PC-9 (cell line): ENCODE measurements at places on chromosomes 7 and 10. TPM values are rescaled to one million over a fixed set of nuclear protein-coding genes. Genes with fewer than 3 reads are reported as not detected.

GRCh38 chr10:88147000-88147798 is 283.8 kb downstream of the PTEN start:
- no peaks in the 10 kb centered on the region for H3K27me3 ChIP-seq
- H3K36me3 ChIP-seq = no peaks in the 10 kb centered on the region
- DNase-seq = no peak
- no peak overlapping the region for H3K27ac ChIP-seq
- H3K4me3 ChIP-seq = no peak overlapping the region

ANXA8L1 gene
- total RNA-seq = 185 and 247 TPM in 2 replicates

DNA sequence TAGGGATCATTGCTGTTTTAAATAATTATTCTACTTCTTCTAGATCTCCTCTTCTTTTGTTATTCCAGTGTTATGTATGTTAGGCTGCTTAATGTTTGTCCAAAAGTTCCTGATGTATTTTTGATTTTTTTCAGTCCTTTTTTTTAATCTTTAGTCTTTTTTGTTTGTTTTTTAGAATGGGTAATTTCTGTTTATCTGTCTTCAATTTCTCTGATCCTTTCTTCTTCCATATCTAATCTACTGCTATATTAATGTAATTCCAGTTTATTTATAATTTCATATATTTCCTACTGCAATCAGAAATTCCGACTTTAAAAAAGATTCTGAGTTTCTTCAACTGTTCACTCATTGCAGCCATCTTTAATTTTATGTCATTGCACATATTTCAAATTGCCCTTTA is 452.8 kb upstream of the POT1 start:
- H3K27me3 ChIP-seq = no peaks in the 10 kb centered on the region
- H3K36me3 ChIP-seq = no peaks in the 10 kb centered on the region
- no peak overlapping the region for H3K4me3 ChIP-seq
- no peaks in the 10 kb centered on the region for H3K4me1 ChIP-seq

DNA sequence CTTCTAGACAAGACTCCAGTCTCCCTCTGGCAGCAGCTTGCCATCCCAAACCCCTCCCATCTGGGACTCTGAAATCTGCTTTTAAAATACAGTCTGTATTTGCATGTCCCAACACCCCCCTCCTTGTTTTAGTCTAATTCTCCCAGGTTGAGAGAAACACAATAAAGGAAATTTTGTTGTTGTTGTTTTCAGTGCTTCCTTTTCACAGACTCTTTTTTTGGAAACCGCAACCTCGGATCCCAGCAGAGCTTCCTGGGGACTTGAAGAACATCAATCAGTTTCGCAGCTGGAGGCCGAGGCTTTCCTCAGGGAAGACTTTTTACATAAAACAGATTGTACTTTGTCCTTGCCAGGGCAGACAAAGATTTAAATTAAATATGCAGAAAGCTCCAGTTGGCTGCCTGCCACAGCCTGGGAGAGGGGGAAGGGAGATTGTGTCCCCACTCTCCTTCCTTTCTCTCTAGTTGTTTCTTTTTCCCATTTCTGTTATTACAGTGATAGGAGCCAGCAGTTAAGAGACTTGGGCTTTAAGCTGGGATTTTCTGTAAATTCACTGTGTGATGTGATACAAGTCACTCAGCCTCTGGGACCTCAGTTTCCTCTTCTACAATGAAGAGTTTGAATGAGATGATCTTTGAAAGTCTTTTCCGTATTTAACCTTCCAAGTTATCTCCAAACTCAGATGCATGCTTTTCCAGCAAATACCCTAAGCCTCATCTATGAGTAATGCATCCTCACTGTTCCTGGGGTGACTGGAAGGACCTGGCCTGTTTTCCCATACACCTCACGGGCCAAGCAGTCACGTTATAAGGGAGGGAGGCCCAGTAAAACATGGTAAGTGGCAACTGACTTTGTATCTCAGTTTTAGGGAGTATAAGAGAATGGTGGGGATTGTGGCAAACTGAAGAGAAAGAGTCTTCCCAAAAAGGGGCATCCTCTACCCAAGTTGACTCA is 192.3 kb downstream of the REEP3 start:
- no peaks in the 10 kb centered on the region for H3K27me3 ChIP-seq
- H3K36me3 ChIP-seq = no peaks in the 10 kb centered on the region
- no peak overlapping the region for H3K27ac ChIP-seq
- H3K4me1 ChIP-seq = peaks cover 32% of the 10 kb centered on the region

- peak overlapping the region; percentile 12; the same call in 1 of the 2 replicates for H3K27ac ChIP-seq
- no peaks in the 10 kb centered on the region for H3K27me3 ChIP-seq
- peak; percentile 58 for DNase-seq
- H3K4me1 ChIP-seq = peaks cover 83% of the 10 kb centered on the region
- no peaks in the 10 kb centered on the region for H3K36me3 ChIP-seq
Observed at GRCh38 chr10:50576245-50576815, 47.4 kb downstream of the SGMS1 start.

- H3K27me3 ChIP-seq = no peaks in the 10 kb centered on the region
- H3K4me3 ChIP-seq = no peak overlapping the region
- H3K4me1 ChIP-seq = no peaks in the 10 kb centered on the region
- no peak overlapping the region for H3K27ac ChIP-seq
- no peak for DNase-seq
Observed at GRCh38 chr7:103369432-103369831, 22.0 kb downstream of the PSMC2 start.

ZPBP gene
- total RNA-seq = not detected in 2 replicates

- no peaks in the 10 kb centered on the region for H3K36me3 ChIP-seq
- no peaks in the 10 kb centered on the region for H3K4me1 ChIP-seq
- no peak overlapping the region for H3K4me3 ChIP-seq
- no peak for DNase-seq
- peaks cover 67% of the 10 kb centered on the region for H3K27me3 ChIP-seq
- no peak overlapping the region for H3K27ac ChIP-seq
Observed at GRCh38 chr10:131226446-131227162, 84.9 kb downstream of the TCERG1L start.

- no peak overlapping the region for H3K27ac ChIP-seq
- H3K27me3 ChIP-seq = no peaks in the 10 kb centered on the region
- no peaks in the 10 kb centered on the region for H3K36me3 ChIP-seq
- no peak for DNase-seq
Observed at GRCh38 chr7:44433255-44434022, 57.0 kb downstream of the NUDCD3 start.

HTR7 gene
- total RNA-seq = 0.52 and 0.55 TPM in 2 replicates

- H3K27ac ChIP-seq = peak overlapping the region; percentile 98
- no peaks in the 10 kb centered on the region; the same call in 1 of the 2 replicates for H3K36me3 ChIP-seq
- peaks cover 68% of the 10 kb centered on the region for H3K4me1 ChIP-seq
- H3K27me3 ChIP-seq = no peaks in the 10 kb centered on the region
- no peak for DNase-seq
Observed at GRCh38 chr7:100546926-100547800, 8.2 kb downstream of the AGFG2 start.

DNA sequence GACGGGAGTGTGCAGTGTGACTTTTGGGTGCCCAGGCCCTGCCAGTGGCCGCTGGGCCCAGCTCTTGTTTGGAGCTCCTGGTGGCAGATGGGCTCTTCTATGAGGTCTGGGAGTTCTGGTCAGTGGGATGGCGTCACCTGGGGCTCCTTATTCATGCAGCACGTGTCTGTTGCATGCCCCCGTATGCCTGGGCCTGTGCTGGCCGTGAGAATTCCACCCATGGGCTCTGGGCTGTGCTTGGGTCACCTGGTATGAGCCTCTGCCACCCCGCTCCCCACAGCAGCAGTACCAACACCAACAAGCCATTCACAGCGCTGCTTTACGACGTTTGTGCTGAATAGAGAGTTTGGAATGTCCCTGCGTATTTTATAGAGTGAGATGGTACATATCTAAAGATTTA is 27.1 kb downstream of the INPP5A start:
- H3K27me3 ChIP-seq = no peaks in the 10 kb centered on the region
- no peaks in the 10 kb centered on the region for H3K4me1 ChIP-seq
- no peak for DNase-seq
- no peak overlapping the region for H3K4me3 ChIP-seq
- H3K36me3 ChIP-seq = no peaks in the 10 kb centered on the region

- H3K27ac ChIP-seq = no peak overlapping the region
- no peaks in the 10 kb centered on the region for H3K36me3 ChIP-seq
- H3K4me3 ChIP-seq = no peak overlapping the region
- no peaks in the 10 kb centered on the region for H3K4me1 ChIP-seq
- peaks cover 9% of the 10 kb centered on the region for H3K27me3 ChIP-seq
Observed at GRCh38 chr10:36345175-36345533, 703.1 kb upstream of the FZD8 start.

SCD gene
- 220 and 518 TPM in 2 replicates for total RNA-seq

DNA sequence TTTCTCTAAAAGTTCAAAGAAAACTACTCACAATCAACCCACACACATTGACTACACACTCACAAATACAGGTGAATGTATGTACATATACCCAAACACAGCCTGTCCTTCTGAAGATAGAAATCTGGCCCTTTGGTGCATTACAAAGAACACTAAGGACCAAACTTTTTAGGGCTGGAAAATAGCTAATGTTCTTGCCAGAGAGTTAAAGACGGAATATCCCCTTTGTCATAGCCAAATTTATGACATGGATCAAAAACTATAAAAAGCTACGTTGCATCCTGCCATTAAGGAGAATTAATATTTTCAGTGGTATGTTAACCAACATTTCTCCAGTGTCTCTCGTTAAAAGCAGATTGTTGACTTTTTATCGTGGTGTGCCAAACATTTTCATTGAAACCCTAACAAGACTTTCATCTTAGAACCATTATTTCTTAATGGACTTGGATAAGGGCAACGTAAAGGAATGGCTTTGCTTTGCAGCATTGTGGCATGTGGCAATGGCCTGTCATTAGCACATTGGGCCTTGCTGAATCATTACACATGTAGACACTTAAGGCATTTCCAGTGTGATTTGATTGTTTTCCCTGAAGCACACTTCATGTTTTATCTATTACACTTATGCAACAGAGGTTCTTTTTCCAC is 150.9 kb upstream of the MEOX2 start:
- H3K27me3 ChIP-seq = no peaks in the 10 kb centered on the region
- H3K4me3 ChIP-seq = no peak overlapping the region
- H3K4me1 ChIP-seq = no peaks in the 10 kb centered on the region
- H3K27ac ChIP-seq = no peak overlapping the region
- DNase-seq = no peak

- H3K4me3 ChIP-seq = no peak overlapping the region
- H3K4me1 ChIP-seq = peaks cover 25% of the 10 kb centered on the region
- H3K27ac ChIP-seq = no peak overlapping the region
- no peaks in the 10 kb centered on the region for H3K36me3 ChIP-seq
Observed at GRCh38 chr7:155878250-155878649, 66.0 kb upstream of the SHH start.

- no peak for DNase-seq
- H3K27me3 ChIP-seq = peaks cover 16% of the 10 kb centered on the region; the same call in 1 of the 2 replicates
- no peak overlapping the region for H3K27ac ChIP-seq
- peak overlapping the region; percentile 49; the same call in 1 of the 2 replicates for H3K4me3 ChIP-seq
- H3K36me3 ChIP-seq = no peaks in the 10 kb centered on the region
- no peaks in the 10 kb centered on the region for H3K4me1 ChIP-seq
Observed at GRCh38 chr10:14173706-14174594, 156.8 kb downstream of the FRMD4A start.

- no peaks in the 10 kb centered on the region for H3K27me3 ChIP-seq
- H3K4me3 ChIP-seq = peak overlapping the region; percentile 21; the same call in 1 of the 2 replicates
- H3K36me3 ChIP-seq = no peaks in the 10 kb centered on the region
- peaks cover 32% of the 10 kb centered on the region for H3K4me1 ChIP-seq
- peak; percentile 56 for DNase-seq
- H3K27ac ChIP-seq = peak overlapping the region; percentile 67
Observed at GRCh38 chr7:17234398-17235031, 63.9 kb upstream of the AHR start.

DNA sequence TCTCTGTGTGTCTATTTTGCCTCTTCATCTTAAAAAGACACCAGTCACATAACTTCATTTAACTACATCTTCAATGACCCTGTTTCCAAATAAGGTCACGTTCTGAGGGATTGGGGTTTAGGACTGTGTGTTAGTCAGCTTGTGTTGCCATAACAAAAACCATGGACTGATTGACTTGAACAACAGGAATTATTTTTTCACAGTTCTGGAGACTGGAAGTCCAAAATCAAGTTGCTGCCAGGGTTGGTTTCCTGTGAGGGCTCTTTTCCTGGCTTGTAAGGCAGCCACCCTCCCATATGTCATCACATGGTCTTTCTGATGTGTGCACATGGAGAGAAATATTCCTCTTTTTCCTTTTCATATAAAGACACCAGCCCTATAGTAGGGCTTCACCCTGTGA is 55.3 kb downstream of the REEP3 start:
- H3K27ac ChIP-seq = no peak overlapping the region
- no peak for DNase-seq
- H3K36me3 ChIP-seq = no peaks in the 10 kb centered on the region
- no peak overlapping the region for H3K4me3 ChIP-seq
- no peaks in the 10 kb centered on the region for H3K27me3 ChIP-seq
- H3K4me1 ChIP-seq = no peaks in the 10 kb centered on the region

HOXA6 gene
- 0.65 and 1.2 TPM in 2 replicates for total RNA-seq

DNA sequence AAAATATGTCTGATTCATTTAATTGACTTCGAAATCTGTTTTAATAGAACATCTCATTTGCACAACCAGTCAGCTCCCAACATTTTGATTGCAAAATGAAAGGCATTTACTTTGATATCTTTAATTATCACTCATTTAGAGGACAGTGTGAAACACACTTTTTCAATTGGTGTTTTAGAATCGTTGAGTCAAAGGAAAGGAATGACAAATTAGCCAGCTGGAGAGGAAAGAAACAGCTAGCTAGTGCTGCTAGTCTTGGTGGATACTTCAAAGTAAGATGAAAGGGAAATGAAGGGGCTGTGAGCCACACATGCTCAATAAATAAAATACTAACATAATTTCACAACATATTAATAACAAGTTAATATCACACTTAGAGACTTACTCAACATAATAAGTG is 570.2 kb downstream of the PHTF2 start:
- no peaks in the 10 kb centered on the region for H3K36me3 ChIP-seq
- H3K4me1 ChIP-seq = no peaks in the 10 kb centered on the region
- H3K27me3 ChIP-seq = no peaks in the 10 kb centered on the region
- H3K4me3 ChIP-seq = no peak overlapping the region

RPEL1 gene
- not detected in 2 replicates for total RNA-seq

GRCh38 chr10:58473976-58474375 is 38.7 kb upstream of the BICC1 start:
- peaks cover 16% of the 10 kb centered on the region; the same call in 1 of the 2 replicates for H3K27me3 ChIP-seq
- no peaks in the 10 kb centered on the region for H3K36me3 ChIP-seq
- no peaks in the 10 kb centered on the region for H3K4me1 ChIP-seq

GRCh38 chr10:128660726-128661125 is 534.5 kb upstream of the MKI67 start:
- no peaks in the 10 kb centered on the region for H3K4me1 ChIP-seq
- no peaks in the 10 kb centered on the region for H3K27me3 ChIP-seq
- H3K4me3 ChIP-seq = no peak overlapping the region
- H3K36me3 ChIP-seq = no peaks in the 10 kb centered on the region
- no peak for DNase-seq
- H3K27ac ChIP-seq = no peak overlapping the region

- peak overlapping the region; percentile 67 for H3K27ac ChIP-seq
- peak; percentile 78 for DNase-seq
- peak overlapping the region; percentile 9; the same call in 1 of the 2 replicates for H3K4me3 ChIP-seq
- no peaks in the 10 kb centered on the region for H3K36me3 ChIP-seq
- H3K27me3 ChIP-seq = no peaks in the 10 kb centered on the region
Observed at GRCh38 chr7:54560723-54561122, 18.5 kb downstream of the VSTM2A start.

DNA sequence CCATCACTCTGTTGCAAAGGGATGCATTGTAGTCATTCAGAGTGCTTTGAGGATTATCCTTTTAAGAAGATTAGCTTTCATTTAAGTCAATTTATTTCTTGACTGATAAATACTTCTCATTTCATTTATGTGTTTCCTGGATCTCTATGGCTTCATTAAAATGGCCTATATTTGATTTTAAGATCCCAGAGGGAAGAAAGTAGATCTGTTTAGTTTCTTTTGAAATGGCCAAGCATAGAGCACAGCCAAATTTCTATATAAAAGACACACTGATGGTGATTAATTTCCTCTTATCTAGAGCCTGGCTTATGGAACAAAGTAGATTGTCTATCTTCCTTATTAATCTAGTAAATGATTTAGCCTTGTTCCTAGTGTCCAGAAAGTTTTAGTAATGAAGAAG is 129.7 kb upstream of the CALCR start:
- H3K27ac ChIP-seq = no peak overlapping the region
- no peaks in the 10 kb centered on the region for H3K36me3 ChIP-seq
- H3K4me3 ChIP-seq = no peak overlapping the region
- H3K27me3 ChIP-seq = no peaks in the 10 kb centered on the region
